ENCODE measurements at places on chromosomes 6 and 20. TPM values are rescaled to one million over a fixed set of nuclear protein-coding genes. Genes with fewer than 3 reads are reported as not detected.

The PRDM1 gene
- 138 TPM for total RNA-seq

The TMEM14A gene
- 20.3 TPM for total RNA-seq

The EGFL8 gene
- 10.1 TPM for total RNA-seq

The LPIN3 gene
- 10.0 TPM for total RNA-seq

The CEP57L1 gene
- 21.8 TPM for total RNA-seq

The TENT5A gene
- total RNA-seq = 0.41 TPM

The DLL1 gene
- total RNA-seq = 0.56 TPM

The CDSN gene
- total RNA-seq = not detected

The PACRG gene
- not detected for total RNA-seq

The C6orf163 gene
- total RNA-seq = 1.5 TPM

The MLIP gene
- total RNA-seq = not detected

The PLEKHG1 gene
- total RNA-seq = 2.5 TPM

The OLIG3 gene
- 3.5 TPM for total RNA-seq

The PPIL4 gene
- total RNA-seq = 19.8 TPM

The ZNF391 gene
- 2.0 TPM for total RNA-seq

The FRK gene
- total RNA-seq = 0.05 TPM

The DEFB124 gene
- total RNA-seq = not detected

The THBD gene
- total RNA-seq = not detected

The GTSF1L gene
- total RNA-seq = not detected

The FAM83C gene
- not detected for total RNA-seq

The GABBR1 gene
- total RNA-seq = 19.3 TPM

The MAS1L gene
- total RNA-seq = not detected

The TOP1 gene
- 62.4 TPM for total RNA-seq

The NR2E1 gene
- total RNA-seq = not detected

The SIRPB2 gene
- not detected for total RNA-seq

The ZSCAN31 gene
- total RNA-seq = 1.0 TPM

The ZNF76 gene
- total RNA-seq = 44.3 TPM

The OR12D3 gene
- not detected for total RNA-seq

The ZC2HC1B gene
- total RNA-seq = not detected

The HDGFL1 gene
- not detected for total RNA-seq

The TFAP2D gene
- not detected for total RNA-seq

The ACTR5 gene
- total RNA-seq = 9.9 TPM

The LCA5 gene
- total RNA-seq = 0.32 TPM

The ULBP2 gene
- total RNA-seq = not detected

The HCK gene
- total RNA-seq = 0.15 TPM

The SRC gene
- total RNA-seq = 5.1 TPM

The KHDRBS2 gene
- total RNA-seq = not detected

The RAE1 gene
- 79.7 TPM for total RNA-seq
